Muscle of arm (tissue), 14 donors: ENCODE measurements at places on chromosomes 2 and 18. TPM values are rescaled to one million over a fixed set of nuclear protein-coding genes. Genes with fewer than 3 reads are reported as not detected.

Gene DNMT3A
- 244 TPM for polyA plus RNA-seq

DNA sequence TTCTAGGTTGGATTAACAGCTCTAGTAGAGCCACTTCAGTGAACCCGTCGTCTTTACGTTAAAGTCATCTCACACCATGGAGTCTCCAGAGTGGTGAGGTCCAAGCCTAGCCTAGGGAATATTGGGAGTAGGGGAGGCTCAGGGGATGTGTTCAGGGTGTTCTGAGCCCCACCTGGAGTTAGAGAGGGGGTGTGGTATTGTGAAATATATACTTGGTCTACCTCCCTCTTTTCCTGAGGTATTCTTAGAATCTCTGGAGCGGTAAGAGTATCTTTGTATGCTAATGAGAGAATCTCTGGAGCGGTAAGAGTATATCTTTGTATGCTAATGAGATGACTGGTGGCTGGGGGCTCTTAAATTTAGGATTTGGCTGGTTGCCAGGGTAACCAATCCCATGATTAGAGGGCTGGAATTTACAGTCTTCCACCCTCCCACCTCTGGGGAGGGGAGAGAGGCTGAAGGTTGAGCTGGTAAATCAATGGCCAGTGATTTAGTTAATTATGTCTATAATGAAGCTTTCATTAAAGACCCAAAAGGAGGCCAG, 69.5 kb downstream of the INPP4A start:
- DNase-seq, result no peak

- DNase-seq, result no peak
Measured at GRCh38 chr2:171325886-171326585, 107.8 kb downstream of the METTL8 start.

- no peak for DNase-seq
Measured at GRCh38 chr2:25032094-25032493, 9.8 kb upstream of the EFR3B start.

DNA sequence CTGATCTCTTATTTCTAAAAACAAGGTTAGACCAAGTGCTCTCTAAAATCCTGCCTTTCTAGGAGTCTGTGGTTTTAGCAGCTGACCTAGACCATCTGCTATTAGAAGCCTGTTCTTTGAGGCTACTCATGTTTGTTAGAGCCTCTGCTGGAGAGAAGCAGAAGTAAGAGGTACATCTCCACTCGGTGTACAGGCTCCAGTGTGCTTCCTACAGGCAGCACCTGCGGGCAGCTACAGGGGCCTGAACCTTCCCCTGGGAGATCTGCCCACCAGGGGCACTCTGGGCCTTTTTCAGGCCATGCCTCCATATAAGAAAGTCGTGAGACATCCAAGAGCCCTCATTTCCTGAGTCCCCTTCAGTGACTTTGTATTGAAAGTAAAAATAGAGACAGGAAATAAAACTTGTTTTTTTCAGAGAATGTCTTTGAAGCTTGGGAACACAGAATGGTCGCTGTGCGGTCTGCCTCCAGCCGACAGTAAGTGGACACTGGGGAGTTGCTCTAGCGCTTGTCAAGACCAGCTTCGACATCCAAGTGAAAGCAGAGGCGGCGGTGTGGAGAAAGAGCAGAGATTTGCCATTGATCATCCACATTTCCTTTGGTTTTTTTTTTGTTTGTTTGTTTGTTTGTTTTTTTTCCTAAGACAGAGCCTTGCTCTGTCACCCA, 31.7 kb downstream of the ONECUT2 start:
- DNase-seq, result no peak

DNA sequence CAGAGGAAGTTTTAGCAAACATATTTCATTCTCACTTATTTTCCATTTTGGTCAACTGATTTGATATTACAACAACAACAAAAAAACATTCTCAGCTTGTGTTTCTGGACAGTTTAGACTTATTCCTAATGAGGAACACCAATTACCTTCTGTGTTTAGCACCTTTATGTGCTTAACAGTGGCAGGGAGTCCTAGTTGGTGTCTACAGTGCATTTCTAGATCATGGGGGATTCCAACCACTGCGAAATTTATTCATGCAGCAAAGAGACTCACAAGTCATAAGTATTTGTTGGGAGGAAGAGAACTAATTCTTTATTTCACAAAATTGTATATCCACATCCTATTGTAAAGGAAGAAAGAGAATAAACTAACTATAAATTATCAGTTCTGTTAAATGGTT, 4.2 kb downstream of the ARHGAP28 start:
- DNase-seq, result no peak

DNA sequence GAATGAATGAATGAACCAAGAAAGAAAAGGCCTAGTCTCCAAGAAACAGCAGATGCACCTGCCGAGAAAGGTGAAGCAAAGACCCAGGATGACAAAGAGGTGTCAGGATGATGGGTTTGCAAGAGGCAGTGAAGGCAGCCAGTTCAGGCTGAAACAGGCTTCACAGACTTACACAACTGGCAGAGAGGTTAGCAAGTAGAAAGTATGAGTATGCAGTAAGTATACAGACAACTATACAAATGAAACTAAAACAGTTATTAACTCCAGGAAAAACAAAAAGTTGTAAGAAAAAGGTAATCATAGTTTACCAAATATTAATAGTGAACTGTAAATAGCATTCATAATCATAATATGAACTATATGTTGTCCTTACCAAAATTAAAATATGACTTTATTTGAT, 19.8 kb upstream of the RNU4ATAC start:
- no peak for DNase-seq

- DNase-seq, result no peak
Measured at GRCh38 chr2:183812091-183812490, 687.8 kb downstream of the NUP35 start.
